ENCODE measurements at places on chromosomes 1 and 21. TPM values are rescaled to one million over a fixed set of nuclear protein-coding genes. Genes with fewer than 3 reads are reported as not detected.

SPRR2F gene
- not detected for total RNA-seq

DNA sequence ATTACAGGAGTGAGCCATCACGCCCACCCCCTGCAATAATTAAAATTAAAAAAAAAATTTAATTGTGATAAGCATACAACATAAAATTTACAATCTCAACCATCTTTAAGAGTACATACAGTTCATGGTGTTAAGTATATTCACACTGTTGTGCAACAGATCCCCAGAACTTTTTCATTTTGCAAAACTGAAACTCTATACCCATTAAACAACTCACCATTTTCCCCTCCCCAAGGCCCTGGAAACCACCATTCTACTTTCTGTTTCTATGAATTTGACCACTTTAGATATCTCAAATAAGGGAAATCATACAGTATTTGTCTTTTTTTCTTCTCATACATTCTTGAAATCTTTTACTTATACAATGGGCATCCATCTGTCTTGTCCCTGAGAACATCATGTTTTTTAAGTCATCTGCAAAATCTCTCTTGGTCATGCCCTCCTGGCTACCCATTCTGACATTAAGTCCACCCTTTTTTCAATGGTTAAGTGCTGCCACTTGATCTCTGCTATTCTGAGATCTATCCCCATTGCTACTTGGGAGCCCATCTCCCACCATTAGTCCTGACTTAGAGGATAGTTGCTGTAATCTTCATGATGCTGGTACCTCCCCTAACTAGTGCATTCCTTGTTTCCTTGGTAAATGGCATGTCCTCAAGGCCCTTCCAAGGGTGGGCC, 39.4 kb upstream of the ZFYVE9 start:
- DNase-seq: no peak

DNA sequence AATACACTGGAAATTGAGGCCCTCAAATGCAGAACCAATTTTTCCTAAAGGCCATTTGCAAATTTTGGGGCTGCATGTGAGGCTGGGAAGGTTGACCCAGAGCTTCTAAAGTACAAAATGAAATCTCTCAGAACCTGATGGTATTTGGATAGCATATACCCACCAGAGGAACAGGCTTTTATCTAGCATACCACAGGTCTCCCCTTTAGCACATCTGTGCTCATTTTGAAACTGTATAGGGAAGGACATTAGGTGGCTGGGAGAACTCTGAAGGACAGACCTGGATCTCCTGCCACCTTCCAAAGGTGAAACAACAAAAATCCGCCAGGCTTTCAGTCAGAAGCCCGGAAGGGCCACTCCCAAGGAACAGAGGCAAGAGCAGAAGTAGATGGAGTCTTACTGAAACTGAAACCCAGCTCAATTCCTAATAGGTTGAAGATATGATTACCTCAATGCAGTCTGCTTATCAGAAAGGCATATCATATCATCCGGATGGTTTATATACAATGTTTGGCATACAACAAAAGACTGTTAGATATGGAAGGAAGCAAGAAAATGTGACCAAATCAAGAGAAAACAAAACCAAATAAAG, 11.6 kb downstream of the CD55 start:
- DNase-seq: no peak

DNA sequence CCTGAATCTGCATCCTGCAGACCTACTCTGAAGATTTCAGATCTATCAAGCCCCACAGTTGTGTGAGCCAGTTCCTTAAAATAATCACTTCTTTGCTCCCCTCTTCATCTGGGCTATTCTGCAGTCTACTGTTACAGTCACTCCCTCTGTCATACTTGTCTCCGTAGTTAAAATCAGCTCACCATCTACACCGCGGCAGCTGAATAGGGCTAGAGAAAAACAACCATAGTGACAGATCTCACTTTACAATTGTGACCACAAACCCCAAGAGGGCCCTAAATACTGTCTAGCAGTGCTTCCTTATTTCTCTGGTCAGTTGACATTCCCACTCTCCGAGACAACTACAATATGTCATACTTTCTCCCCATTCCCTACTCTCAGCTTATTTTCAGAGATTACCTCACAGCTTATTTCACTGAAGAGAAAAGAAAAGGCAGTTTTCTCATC, 12.9 kb downstream of the DESI2 start:
- DNase-seq: no peak

Data from CD8-positive, alpha-beta T cell (primary cell).